ENCODE measurements at places on chromosomes 6 and 20.

DNA sequence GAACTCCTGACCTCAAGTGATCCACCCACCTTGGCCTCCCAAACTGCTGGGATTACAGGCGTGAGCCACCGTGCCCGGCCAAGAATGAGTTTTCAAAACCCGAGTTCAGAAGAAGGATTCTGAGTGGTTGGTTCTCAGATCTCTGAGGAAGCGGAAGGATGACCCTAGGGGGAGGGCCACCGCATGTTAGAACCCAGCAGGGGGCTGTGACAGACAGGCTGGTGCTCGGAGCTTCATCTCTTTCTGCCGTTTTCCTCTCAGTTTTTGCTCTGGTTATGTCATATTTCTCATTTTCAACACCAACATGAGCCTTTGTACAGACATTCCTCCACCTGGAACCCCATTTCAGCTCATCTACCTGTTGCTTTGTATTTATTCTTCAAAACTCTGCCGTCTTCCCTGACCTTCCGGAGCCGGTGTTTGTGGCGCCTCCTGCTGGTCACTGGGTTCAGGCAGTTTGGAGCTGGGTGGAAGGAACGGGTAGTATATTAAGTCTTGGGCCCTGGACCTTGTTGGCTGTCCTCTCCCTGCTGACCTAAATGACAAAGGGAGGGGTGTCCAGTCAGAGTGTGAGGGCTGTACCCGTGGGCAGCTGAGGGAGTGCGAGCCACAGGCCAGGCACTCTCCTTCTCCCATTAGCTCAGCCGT lies at the start of gene DEFB123:
Gene DEFB123, plus strand, starts transcription at position 621 of the 648 bp plus-strand sequence. CDS start 67 bp downstream, outside the sequence.
- DNase-seq = no peak

GRCh38 chr20:3777716-3778629 lies 3.3 kb downstream of the SPEF1 start:
- DNase-seq = no peak

DNA sequence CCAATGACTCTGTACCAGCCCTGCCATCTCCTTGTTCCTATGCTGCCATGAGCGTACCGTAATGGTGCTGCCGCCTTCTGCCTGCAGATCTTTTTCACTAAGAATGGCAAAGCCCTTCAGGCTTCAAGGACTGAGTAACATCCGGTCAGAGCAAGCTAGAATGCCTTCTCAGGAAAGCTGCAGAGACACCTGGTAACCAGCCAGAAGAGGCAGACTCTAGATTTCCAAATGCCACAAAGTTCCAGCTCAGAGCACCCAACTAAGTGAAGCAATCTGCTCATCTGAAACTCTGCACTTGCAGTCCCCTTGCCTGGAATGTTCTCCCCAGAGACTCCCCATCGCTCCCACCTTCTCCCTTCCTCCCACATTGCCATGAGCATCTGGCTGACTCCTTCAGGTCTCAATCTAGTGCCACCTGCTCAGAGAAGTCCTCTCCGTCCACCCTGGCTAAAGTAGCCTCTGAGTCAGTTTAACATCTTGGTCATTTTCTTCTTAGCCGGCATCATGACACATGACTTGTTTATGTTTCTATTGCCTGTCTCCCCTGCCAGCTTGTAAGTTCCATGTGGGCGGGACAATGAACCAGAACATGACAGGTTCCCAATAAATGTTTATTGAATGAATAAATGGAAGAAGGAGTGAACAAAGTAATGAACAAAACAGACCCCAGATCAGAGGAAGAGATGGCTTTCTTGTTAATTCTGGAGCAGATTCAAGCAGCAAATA lies 6.9 kb upstream of the OCSTAMP start:
- DNase-seq = no peak

DNA sequence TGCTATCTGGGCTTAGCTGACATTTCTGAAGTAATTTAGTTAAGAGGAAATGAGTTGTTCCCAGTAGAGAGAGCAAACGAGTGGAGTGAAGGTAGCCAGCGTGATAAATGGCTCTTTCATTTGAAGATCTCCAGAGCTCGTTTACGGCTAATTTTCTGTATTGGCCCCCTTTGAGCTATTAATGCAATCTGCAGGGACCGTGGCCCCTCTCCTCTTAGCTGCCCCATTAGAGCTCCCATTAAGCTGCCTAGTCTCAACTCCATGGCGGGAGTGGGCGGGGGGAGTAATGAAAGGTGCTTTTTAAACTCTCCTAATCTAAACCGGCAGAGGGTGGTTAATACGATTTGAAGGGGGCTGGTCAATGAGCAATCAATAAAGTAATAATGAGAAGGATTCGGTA lies 12.5 kb downstream of the TFAP2B start:
- no peak for DNase-seq

DNA sequence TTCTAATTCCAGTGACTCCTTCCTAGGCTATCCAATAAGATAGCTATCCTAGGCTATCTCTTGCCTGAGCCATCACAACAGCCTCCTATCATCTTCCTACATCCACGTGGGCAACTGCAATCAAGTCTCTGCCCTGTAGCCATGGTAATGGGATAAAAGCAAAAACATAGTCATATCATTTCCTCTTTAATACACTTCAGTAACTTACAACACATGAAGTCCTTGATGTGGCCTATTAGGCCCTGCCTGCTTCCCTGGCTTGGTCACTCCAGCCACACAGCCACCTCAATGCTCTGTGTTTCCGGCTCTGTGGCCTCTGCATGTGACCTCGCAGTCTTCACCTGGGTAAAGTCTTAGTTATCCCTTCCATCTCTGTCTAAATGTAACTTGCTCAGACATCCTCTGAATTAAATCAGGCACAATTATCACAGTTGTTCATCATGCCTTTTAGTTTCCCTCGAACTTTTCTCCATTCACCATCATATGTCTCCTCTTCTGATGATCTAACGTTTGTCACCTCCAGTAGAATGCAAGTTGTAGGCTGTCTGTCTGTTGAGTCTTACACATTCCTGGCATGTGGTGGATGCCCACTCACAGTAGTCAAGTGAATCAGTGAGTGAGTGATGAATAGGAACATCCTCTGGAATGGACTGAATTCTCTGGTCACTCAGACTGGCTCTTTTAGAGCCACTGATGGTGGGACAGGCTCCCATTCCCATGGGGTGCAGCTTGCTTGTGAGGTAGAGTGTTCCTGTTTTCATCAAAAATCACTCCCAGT lies 229.4 kb downstream of the TBC1D7 start:
- DNase-seq = no peak

DNA sequence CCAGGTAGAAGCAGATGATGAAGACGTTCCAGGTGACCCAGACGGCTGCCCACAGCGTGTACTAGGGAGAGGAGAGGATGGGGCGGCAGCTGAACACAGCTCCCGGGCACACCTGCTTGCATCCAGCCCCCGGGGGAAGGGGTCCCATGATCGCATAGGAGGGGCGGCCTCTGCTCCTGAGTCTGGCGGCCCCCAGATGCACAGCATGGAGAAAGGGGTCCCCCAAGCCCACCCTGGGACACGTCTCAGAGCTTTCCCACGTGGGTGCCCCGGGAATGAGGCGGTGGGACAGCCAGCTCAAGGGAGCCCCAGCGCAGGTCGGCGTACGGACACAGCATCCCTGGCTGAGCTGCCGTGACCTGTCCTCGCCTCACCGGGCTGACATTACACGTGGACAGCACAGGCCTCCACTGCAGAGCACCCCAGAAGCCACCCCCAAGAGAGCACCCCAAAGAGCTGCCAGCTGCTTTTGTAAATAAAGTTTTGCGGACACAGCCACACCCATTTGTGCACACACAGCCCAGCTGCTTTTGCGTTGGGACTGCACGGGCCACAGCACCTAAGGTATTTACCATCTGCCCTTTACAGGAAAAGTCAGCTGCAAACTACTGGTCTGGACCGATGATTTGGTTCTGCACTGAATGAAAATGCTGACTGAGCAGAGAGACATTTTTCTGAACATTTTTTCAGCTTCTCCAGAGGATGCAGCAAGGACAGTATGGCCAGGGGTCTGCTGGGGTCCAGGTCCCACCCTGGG lies 5.2 kb downstream of the NKAIN4 start:
- DNase-seq = no peak

DNA sequence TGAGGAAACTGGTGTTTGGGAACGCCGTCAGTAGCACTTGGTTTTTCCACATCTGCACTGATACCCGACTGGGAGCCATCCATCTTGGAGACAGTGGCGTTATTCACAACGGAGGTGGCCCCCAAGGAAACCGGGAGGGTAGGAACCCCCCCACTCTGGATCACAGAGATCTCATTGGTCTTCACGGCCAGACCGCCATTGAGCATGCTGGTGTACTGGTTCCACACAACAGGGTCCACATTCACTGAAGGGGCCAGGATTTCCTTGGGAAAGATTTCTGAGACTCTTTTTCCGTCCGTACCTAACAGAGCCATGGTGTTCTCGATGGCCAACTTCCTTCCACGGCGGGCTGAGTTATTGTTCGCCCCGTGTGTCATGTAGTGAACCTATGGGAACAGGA lies 16.1 kb upstream of the ATP9A start:
- no peak for DNase-seq

DNA sequence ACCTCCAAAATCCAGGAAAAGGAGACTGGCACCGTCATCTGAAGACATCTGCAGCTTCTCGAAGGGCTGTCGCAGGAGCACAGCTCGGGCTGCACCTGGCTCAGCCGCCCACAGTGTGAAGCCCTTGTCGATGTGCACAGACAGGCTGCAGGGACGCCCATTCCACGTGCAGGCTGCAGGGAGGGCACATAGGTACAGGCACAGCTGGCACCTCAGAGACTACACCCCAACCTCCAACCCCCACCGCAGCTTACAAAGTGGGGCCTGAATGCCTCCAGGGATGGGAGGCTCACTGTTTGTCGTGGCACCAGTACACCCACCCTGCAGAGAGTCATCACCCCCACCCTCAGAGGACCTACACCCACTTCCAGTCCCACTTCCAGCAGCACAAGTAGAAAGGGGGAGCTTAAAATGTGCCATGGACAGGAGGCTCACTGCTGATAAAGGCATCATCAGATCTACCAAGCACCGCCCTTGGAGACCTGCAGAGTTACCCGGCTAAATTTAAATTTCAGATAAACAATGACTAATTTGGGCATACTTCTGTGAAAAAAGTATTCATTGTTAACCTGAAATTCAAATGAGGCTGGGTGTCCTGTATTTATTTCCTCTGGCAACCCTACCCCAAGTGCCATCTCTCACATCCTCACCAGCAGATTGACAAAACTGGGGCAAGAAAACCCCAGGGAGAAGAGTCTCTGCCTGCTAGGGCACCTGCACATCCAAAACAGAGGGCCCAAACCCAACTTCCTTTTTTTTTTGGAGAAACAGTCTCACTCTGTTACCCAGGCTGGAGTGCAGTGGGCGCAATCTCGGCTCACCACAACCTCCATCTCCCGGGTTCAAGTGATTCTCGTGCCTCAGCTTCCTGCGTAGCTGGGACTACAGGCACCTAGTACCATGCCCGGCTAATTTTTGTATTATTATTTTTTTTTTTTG lies 7.7 kb upstream of the CDK5RAP1 start:
- DNase-seq = no peak

- DNase-seq = no peak
Observed at GRCh38 chr6:6328451-6328850, 8.0 kb upstream of the F13A1 start.

DNA sequence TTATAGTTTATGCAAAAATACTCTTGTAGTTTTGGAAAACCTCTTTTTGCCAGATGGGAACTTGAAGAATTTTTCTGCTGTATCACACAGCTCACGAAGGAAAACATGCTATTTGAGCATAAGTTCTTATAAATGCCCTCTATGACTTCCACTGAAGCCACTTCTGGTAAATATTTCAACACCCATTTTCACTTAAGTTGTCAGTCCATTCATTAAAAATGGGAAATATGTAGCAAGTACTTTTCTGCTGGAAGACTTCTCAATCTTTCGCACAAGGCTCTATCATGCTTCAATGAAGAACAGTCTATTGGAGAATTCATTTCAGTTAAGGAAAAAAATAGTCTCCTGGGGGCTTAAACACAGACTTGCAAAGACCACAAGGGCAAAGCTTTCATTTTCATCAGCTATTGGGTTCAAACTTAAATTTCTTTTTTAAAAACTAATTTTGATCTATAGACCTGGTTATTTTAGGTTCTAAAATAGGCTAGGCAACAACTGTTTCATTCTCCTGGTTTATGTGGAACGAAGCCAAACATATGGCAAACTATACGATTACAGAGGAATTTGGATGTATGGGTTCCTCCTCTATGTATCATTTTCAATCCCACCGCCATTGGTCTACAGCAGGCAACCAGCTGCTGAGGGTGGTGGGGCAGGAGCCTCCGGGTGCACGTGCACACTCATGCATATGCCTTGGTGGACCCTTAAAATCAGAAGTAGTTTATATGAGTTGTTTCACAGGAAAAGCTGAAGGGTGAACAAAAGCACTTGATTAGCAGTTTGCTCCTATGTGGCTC lies 38.7 kb downstream of the LAMA4 start:
- no peak for DNase-seq

DNA sequence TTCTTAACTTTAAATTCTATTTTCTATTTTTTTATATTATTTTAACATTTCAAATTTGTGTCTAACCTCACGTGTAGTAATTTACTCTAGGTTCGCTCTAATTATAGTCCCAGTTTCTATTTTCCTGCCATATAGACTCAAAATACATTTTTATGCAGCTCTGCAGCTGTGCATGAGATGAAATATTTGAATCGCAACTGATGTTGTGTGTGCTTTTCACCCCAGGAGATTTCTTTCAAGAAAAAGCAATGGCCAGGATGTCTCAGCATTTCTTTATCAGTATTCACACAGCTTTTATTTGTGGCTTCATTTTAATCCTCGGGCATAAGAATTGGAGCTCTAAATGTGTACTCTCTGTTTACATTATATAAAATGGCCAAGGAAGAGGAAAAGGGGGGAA lies 157.6 kb downstream of the HDGFL1 start:
- DNase-seq = no peak

GRCh38 chr6:159729598-159730331 lies 2.5 kb downstream of the WTAP start:
- no peak for DNase-seq

GRCh38 chr6:33018904-33019303 lies 9.5 kb upstream of the HLA-DOA start:
- no peak for DNase-seq

DNA sequence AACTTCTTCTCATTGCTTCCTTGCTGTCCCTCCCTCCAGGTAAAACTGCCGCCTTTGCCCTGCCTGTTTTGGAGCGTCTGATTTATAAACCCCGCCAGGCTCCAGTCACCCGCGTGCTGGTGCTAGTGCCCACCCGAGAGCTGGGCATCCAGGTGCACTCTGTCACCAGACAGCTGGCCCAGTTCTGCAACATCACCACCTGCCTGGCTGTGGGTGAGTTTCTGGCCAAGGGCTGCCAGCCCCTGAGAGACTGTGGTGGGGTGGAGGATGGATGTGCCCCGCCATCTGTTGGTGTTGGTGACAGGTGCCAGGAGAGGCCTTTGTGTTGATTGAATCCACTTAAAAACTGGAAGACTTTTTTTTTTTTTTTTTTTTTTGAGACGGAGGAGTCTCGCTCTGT lies 9.5 kb downstream of the DDX27 start:
- DNase-seq = no peak

- DNase-seq = no peak
Observed at GRCh38 chr20:63042448-63043071, 35.8 kb upstream of the BHLHE23 start.
